AG08395 (cell line): ENCODE measurements at places on chromosomes 2 and 18.

GRCh38 chr2:8682719-8683667, 1.1 kb downstream of the ID2 start:
- DNase-seq, result peak; percentile 21

- DNase-seq, result no peak
Measured at GRCh38 chr2:46981662-46982350, 66.2 kb upstream of the MCFD2 start.

- DNase-seq, result no peak
Measured at GRCh38 chr2:69992310-69993047, 31.0 kb upstream of the ASPRV1 start.

DNA sequence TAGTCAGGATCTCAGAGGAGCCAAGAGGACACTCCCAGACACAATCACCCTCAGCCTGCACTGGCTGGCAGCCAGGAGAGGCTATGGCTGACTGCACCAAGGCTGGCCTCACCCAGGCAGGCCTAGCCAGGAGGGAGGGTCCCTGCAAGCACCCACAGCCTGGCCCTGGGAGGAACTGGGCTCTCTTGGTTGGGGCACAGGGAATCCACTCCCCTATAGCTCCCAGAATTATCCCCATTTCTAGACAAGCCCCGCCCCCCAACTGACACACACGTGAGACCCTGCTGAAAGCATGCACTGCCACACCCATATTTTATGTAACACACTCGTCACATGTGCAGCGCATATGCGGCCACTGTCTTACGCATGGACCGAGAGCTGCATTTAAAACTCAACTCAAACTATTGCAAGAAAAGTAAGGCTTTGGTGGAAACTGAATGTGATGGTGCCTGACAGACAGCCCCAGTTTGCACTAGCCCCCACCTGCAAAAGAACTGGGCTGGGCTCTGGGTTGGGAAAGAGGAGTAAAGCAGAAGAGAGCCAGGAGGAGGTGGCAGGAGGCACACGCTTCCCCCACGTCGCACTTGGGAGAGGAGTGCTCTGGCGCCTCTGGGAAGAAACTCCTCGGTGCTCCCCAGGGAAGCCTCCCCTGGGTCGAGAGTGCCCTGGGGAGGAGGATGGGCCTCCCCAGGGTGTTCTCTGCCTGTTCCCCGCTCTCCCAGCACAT, 28.9 kb upstream of the ARHGEF4 start:
- DNase-seq, result no peak

DNA sequence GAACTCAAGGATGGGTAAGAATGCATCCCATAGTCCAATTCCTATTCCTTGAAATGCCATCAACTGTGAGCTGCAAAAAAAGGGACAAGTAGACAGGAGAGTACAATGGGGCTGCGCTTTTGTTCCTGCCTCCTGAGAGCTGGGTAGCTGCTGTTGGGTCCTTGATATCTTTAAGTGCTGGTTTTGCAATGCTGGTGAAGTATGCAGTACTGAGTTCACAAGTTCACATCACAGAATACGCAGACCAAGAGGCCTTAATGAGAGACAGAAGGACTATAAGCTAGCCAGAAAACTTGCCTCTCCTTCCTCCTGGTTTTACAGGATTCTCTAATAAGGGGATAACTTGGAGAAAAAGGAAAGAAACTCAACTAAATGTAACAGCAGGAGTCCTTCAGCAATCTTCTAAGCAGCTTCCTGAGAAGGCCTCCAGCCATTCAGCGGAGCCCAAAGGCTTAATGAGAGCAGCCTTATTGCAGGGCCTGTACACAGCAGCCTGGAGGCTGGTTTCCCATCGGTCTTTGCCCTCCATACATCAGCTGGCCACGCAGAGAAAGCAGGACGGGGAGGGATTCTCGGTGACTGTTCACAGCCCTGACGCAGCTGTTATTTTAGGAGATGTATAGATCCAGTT, 293.1 kb downstream of the CDCA7 start:
- peak; percentile 20 for DNase-seq

DNA sequence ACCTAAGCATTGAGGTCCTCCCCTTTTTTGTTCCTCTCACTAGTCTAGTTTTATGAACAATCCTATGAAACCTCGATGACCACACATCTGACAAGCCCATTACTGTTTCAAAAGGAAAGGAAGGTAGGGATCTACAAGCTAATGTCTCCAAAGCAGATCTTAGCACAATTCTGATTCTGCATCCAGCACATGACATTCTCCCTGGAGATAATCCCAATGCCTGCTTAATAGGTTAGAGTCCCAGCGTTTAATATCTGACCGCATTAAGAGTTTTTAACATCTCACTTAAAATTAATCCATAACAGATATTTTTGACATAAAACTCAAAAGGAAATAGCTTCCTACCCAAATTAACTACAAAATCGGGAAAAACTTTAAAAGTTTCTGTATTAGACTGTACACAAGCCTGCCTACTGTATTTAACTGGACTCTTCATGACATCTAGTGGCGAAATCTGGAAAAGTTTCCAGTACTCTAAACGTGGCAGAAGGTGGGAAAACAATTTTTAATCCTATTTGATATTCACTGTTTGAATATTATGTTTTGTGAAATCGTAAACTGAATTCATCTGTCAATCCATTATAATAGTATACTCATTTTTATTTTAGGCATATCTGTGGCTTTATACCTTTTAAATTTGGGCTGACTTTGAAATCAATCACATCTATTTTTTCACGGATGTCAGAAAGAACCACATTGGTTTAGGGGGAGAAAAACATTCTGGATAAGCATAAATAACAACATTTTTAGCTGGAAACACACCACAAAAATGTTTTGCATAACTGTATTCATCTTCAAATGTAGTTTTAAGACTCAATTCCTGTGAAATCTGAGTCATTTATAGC, 62.4 kb downstream of the TXNL1 start:
- peak; percentile 68 for DNase-seq
